ENCODE measurements at places on chromosomes 6 and 20.

GRCh38 chr20:20454850-20455627 is 87.1 kb downstream of the INSM1 start:
- DNase-seq, result no peak

DNA sequence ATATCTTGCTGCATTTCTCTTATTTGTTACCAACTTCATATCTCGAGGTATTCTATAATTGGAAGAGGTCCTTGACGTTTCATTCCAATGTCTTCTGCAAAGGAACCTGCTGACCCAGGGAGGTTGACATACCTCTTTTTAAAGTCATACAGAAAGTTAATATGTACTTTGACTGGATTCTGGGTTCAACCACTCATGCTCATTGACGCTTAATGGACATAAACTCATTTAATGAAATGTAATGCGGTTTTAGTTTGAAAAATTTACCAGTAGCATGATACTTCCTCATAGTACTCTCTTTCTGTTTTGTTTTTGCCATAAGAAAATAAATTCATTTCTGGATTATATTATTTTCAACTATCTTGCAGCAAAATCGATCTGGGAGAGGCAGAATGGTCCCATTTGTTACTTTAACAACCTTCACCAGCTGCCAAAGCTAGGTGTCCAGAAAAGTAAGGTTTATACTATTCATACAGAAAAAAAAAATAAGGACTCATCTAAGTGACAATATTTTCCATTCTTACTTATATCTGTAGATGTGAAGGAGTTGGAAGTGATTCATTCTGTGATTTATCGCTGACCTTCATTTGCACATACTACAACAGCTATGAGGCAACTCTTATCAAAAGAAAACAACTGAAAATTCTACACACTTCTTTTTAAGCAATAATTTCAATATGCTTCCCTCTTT is 101.6 kb downstream of the ATXN1 start:
- DNase-seq, result no peak

GRCh38 chr6:4814212-4814611 is 38.0 kb downstream of the CDYL start:
- DNase-seq, result no peak

GRCh38 chr6:5125152-5126006 is 40.2 kb downstream of the PPP1R3G start:
- no peak for DNase-seq

Measured in activated CD4-positive, CD25-positive, alpha-beta regulatory T cell (primary cell).